AG04450 (cell line): ENCODE measurements at places on chromosomes 5 and 9. TPM values are rescaled to one million over a fixed set of nuclear protein-coding genes. Genes with fewer than 3 reads are reported as not detected.

The KIF4B gene
- polyA plus RNA-seq: 0.02 TPM in 1 of 2 replicates, not detected in the other

DNA sequence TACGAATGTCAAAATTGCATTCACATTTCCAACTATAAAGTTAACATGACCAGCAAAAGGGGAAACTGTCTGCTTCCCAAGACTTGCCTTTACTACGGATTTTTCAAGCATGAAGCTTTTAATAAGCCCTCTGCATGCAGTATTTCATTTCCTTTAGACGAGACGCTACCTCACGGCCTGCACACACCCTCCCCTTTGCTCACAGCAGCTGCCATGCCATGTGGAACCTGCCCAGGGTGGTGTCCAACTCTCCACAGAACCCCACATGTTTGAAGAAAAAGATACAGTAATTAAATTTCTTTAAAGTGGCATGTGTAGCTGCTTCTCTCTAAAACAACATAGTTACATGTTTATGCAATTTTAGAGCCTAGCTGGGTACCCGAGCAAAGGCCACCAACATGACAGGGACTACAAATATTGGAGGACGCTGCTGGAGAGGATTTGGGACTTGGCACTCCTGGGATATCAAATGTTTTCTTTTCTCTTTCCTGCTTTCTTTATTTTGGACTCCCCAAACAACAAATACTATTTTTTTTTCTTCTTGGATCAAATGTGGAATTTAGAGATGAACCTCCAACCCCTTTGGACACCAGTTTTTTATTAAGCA is 256.9 kb upstream of the PCSK5 start:
- no peak for DNase-seq

DNA sequence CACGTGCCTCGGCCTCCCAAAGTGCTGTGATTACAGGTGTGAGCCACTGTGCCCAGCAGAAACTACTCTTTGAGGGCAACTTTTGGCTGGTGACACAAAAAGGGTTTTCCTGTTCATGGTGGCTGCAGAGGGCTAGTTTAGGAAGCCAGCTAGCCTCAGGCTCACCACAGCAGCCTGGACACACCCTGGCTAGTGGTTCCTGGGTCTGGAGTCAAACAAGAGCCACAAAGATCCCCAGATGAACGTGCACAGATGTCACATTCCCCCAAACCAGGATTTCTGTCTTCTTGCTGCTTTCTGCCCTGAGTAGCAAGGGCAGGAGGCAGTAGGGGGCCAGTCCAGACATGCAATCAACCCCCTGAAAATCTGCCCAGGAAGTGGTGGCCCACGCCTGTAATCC is 6.8 kb downstream of the HBEGF start:
- DNase-seq: no peak

The C9orf40 gene
- polyA plus RNA-seq: 1.3 and 2.3 TPM in 2 replicates

The PRLR gene
- polyA plus RNA-seq: 0.01 TPM in 1 of 2 replicates, not detected in the other

GRCh38 chr9:121852651-121853616 is 201.5 kb downstream of the DAB2IP start:
- no peak for DNase-seq

The ADGRV1 gene
- polyA plus RNA-seq: 0.06 TPM in 1 of 2 replicates, not detected in the other

- no peak for DNase-seq
These were observed 163.9 kb downstream of the ZNF608 start for GRCh38 chr5:124582561-124582840.

DNA sequence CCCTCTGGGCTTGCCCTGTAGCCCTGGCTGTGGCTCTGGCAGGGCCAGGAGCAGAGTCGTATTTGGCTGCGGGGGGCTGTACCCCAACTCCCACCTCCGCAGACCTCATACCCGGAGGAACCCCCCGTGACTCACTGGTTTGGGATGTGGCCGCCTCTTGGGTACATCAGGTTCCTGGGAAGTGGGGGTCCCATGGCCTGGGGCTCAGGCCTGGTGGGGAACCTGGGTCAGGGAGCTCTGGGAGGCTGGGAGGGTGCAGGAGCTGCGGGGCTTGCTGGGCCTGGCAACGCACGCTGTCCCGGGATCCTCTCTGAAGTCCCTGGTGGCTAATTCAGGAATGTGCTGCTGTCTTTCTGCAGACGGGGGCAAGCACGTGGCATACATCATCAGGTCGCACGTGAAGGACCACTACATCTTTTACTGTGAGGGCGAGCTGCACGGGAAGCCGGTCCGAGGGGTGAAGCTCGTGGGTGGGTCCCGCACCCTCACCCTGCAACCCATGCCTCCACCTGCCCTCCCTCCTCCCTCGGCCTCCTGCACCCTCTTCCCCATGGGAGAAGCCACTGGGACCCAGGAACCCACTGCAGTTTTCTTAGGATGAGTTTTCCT is 2.4 kb downstream of the LCN1 start:
- no peak for DNase-seq

The PCDHGA2 gene
- polyA plus RNA-seq: 6.1 and 6.3 TPM in 2 replicates

The CBY3 gene
- polyA plus RNA-seq: not detected in 2 replicates

DNA sequence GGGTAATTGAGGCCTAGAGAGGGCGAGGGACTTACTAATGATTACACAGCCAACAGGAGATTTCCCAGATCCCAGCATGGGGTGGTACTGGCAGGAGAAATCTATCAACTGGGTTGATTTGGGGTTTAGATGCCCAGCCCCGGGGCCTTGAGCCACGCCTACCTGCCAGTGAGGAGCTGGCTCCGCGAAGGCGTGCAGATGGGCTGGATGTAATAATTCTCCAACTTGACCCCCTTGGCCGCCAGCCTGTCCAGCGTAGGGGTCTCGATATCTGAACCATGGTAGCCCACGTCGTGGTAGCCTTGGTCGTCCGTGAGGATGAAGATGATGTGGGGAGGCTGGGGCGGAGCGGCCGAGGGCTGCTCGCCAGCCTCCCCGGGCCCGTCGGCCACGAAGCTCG is 804 bp downstream of the ARSI start:
- DNase-seq: no peak

GRCh38 chr5:178555771-178556211 is 34.4 kb downstream of the COL23A1 start:
- DNase-seq: no peak

The SLC6A18 gene
- not detected in 2 replicates for polyA plus RNA-seq

GRCh38 chr9:89477811-89478630 is 19.9 kb downstream of the SEMA4D start:
- DNase-seq: no peak

DNA sequence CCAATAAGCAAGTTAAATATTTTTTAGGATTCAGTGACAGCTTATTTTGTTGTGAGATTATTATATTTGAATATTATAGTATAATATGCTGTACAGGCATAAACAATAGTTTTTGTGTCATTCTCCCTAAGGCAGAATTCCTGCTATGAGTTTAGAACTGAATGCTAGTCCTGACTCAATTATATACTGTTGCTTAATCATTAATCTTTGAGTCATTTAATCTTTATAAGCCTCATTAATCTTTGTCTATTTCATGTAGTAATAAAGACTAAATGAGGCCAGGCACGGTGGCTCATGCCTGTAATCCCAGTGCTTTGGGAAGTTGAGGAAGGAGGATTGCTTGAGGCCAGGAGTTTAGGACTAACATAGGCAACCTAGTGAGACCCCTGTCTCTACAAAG is 3.6 kb upstream of the DCP2 start:
- DNase-seq: no peak

The FGF10 gene
- 0.10 and 0.15 TPM in 2 replicates for polyA plus RNA-seq

- no peak for DNase-seq
These were observed 71.0 kb upstream of the MOCS2 start for GRCh38 chr5:53180538-53180937.

The FAM153A gene
- not detected in 2 replicates for polyA plus RNA-seq

DNA sequence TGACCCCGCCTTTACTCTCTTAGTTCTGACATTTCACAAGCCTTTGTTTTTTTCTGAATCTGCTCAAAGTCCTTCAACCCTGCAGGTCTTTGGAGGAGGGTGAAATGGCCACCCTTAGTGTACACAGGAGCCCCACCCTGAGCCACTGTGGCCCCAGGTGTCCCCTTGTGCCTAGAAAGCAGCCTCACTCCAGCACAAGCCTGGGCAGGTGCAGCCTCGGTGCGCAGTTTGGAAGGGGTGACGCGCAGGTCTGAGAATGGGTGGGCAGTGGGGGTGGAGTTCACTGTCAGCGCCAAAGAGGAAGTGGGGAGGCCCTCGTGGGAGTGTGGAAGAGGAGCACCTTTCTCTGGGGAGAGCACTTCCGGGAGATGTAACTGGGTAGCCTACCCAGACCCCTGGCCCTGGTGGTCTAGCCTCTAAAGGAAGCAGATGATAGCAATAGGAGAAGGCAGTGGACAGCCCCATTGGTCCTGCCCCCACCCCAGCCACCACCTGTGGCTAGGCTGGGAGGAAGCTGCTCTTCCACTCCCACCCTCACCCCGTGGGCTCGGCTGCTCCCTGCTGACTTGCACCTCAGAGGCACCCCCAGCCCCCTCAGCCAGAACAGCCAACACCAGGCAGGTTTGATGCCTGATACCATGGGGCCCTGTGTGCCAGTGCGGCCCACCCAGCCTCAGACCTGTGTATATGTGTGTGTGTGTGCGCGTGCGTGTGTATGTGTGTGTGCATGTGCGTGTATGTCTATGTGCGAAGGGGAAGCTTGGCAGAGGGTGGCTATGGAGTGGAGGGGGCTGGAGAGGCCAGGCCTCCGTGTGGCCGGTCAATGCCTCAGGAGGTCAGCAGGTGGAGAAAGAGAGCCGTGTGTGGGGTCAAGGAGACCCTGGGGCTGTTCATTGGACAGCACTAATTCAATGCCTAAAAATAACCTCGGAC is 16.8 kb upstream of the DAB2IP start:
- DNase-seq: no peak

GRCh38 chr5:74356009-74356695 is 284.4 kb downstream of the ENC1 start:
- DNase-seq: no peak

GRCh38 chr5:155522540-155522939 is 509.0 kb downstream of the KIF4B start:
- no peak for DNase-seq

DNA sequence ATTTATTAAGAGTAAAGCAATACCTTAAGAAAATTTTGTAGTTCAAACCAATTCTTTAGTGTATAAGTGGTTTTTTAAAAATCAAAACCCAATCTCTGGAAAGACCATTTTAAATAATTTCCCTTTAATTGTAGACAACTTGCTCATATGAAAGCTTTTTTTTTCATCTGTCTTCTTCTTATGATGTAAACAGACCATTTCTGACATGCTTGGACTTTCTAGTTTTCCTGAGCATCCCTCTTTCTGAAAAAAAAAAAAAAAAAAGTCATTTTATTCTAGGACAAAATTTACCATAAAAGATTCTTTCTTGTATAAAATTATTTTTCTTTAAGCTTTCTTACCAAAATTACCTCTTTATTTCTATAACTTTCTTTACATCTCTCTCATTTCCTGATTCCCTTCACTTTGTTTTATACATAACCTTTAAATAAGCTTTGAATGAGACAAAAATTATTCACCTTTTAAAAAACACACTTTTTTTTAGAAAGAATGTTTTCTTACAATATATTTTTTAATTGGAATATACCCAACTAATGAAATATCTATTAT is 67.5 kb downstream of the COL15A1 start:
- DNase-seq: no peak

DNA sequence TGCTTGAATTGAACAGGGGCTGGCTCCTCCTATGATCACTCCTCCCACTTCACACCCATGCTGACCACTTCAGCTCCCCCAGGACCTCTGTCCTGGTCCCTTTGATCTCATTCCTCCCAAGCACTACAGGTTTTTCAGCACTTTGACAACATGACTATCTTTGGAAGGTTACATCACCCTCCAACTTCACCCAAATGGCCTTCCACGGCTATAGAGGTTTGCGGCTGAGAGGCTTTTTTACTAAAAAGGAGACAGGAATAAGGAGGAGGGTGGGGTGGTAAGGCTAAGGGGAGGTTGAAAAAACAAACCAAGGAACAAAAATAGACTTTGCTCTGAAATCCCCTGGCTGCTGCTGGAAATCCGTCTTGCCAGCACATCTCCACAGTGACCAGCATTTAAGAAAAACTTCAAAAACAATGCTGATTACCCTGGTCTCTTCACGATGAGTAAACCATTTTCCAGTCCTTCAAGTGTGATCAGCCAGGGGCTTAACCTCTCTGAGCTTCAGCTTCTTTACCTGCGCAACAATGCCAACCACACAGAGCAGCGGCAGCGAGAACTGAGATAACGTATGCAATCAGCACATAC is 102.7 kb downstream of the DPYSL3 start:
- no peak for DNase-seq

DNA sequence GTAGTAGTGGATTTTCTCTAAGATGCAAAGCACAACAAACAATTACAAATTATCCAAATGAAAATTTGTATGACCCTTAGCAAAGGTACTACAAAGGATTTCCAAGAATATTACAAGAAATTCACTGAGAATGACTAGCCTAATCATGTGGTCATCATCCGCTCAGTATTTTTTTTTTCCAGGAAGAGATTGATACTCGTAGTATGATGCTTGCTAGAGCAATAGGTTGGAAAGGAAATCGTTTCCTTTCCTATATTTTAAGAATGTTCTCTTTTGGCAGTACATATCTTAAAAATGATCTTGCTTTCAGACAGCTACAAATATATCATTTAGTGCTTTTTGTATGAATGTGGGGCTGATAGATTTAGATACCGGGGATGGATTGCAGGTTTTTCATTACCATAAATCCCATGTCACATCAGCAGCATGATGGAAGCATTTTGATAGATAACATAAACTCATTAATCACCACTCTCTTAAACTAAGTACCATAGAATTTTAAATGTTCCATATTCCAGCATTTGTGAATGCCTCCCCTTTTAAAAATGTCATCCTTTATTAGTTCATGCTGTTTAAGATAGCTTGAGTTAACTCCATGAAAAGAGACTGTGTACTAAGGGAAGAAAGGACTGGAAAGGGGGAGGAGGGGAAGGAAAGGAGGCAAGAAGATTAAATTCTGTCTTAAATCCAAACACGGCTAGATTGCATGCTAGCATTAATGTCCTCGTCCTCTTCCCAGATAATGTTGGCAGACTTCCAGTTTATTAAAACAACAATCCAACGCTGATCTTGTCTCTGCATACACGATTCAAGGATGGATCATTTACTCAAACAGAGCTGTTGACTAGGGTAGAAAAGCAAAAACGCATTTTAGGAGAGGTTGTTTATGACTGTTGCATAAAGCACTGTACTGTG is 311.7 kb upstream of the ZNF608 start:
- no peak for DNase-seq
